ENCODE measurements at places on chromosomes 4 and X.

DNA sequence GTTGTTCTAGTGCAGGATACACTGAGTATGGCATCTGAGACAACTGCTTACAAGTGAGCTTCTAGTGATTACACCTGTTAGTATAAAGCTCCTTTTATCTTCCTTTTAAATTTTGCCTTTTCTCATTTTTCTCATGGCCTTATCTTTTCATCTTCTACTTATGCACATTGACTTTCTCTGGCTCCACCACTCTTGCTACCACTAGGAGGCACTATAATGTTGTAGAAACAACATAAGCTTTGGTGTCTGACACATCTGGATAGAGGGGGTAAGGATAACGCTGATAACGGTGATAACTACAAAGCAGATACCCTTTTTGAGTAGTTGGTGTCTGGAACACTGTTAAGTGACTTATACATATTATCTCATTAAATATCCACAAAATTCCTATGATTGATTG, 187.4 kb upstream of the TEX13C start:
- DNase-seq, result no peak

- DNase-seq, result no peak
Measured at GRCh38 chr4:100278567-100278966, 88.3 kb upstream of the DDIT4L start.

DNA sequence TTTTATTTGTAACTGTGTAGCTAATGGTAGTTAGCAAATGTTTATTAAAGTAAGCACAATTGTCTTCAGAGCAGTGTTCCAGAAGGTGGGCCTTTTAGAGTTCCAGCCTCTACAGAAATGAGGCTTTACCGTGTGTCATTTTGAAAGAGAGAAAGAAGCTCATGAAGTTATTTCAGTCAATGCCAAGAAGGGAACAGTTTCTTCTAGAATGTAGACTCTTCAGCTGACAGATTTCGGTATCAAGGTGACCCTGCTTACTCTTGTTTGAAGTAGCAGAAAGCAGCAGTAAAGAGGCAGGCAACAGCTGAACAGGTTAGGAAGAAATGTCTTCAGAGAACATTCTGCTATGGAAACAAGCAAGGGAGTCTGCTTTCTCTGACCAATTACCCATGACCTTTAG, 93.6 kb downstream of the TASL start:
- DNase-seq, result no peak

- DNase-seq, result no peak
Measured at GRCh38 chr4:183434666-183435190, 9.7 kb upstream of the CDKN2AIP start.

DNA sequence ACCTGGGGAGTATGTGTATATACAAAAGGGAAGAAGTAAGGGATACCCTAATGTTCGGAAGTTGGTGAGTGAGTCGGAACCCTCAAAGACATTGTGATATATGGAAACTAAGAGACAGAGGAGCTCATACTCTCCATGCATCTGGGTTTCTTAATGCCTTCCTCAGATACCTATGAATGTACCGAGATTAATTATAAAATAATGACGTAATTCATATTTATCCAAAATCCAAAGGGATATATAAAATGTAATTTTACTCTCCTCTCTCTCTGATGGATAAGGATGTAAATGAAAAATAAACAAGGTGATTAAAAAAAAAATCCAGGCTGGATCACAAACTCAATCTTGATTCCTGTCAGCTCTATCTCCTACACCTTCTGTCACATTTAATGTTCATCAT, 275.9 kb upstream of the FAM241A start:
- DNase-seq, result no peak

DNA sequence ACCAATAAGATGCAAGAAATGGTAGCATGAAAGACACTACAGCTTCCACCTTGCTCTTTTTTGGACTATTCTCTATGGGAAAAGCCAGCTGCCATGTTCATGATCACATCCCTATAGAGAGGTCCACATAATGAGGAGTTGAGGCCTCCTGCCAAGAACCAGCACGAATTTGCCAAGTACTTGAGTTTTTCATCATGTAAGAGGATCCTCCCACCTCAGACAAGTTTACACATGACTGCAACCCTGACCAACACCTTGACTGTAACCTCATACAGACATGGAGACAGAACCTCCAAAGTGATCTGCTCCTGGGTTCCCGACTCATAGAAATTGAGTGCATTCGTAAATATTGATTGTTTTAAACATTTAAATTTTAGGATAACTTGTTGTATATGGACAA, 135.2 kb upstream of the TSPAN5 start:
- DNase-seq, result no peak

DNA sequence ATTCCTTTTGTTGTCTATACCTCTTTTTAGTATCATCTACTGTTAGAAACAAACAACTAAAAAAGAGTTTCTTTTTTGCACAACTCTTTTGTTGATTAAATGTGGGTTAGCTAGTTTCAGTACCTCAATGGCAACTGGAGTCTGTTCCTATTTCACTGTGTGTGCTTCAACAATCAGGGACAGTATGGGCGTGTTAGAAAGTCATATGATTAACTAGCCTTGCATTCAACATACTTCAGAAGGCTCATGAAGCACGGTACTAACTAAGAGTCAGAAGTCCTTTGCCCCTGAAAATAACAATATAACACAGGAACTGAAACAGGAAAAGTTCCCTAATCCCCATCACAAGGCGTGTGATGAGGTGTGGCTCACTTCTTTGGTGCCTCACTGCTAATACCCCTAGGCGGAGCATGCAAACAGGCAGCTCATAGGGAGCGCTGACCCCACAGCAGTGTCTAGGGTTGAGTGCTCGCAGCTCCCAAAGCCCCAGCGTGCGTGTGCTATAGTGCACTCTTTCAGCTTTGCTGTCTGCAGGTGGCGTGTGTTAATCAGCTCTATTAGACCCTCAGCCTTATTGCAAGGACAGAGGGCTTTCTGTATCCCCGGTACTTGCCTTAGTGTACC, 203.1 kb upstream of the NDST3 start:
- DNase-seq, result no peak

DNA sequence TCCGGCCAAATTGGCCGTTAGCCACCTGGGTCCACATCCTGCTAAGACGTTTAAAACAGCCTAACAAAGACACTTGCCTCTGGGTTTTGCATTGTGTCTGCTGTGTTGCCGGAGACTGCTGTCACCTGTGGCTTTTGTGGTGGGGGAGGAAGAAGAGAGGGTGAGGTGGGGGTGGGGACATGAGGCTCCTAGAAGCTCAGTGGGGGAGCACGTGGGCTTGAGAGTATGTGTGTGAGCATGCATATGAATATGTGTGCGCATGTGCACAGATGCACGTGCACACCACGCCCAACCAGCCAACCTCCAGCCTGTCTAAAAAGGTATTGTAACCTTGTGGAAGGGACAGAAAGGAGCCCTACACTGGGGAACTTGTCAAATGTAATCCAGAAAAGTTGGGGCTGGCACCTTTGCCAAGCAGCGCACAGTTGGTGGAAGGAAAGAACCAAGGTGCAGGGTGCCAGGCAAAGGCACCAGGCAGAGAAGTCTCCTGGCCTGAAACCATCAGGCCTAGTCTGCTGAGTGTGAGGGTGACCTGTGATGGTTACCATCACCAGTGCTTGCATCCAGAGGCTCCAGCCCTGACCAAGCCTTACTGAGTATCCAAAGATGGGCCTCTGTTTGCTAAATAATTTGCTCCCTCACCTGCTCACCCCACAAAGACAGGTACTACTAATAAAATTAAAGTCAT, 10.1 kb upstream of the SASH3 start:
- DNase-seq, result no peak

DNA sequence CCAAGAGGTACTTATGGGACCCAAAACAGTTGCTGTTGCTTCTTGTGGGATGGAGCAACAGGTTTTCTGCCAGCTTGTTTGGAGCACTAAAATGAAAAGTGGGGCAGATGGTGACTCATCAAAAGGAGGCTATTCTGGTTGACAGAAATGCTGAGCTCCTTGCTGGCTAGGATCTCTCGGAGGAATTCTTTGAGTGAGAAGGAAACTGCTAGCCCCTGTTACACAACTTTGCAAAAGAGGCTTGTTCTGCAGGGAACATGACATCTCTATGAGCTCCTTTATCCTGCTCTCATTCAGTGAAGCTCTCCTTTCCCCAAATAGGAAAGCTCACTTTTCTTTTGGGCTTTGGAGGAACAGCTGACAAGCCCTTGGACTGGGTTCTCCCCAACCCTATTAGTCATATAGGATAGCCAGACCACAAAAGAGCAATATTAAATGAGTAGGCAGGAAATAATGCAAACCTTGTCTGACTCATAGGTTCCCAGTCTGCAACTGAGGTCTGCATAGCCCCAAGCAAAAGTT, 108.3 kb downstream of the CDS1 start:
- DNase-seq, result no peak

GRCh38 chr4:72886602-72887001, 182.9 kb downstream of the COX18 start:
- DNase-seq, result no peak

DNA sequence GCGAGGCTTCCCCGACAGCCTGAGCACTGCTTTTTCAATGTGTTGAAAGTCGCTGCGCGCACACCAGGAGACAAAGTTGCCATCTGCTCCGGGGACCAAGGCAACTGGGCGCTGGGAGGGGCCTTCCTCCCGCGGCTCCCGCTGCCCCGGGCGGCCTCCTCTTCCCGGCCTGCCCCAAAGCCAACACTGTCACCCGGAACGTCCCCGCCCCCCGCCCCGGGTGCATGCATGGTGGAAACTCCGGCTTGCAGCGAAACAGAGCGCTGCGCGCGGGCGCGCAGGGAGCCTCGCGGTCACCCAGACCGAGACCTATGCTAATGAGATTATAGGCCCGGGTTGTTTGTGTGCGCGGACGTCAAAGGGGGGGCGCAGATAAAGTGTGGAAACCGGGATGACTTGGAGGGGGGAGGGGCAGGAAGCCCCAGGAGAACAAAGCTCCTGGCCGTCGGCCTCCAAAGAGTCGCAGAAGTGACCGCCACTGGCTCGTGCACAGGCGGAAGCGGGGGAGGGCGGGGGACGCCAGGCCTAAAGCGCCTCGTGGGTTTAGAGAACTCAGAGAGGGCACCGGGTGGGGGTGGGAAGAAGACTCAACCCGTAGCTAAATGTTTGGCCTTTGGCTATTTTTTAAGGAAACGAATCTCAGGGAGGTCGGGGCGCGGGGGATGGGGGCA, 88.8 kb downstream of the BCOR start:
- DNase-seq, result no peak

DNA sequence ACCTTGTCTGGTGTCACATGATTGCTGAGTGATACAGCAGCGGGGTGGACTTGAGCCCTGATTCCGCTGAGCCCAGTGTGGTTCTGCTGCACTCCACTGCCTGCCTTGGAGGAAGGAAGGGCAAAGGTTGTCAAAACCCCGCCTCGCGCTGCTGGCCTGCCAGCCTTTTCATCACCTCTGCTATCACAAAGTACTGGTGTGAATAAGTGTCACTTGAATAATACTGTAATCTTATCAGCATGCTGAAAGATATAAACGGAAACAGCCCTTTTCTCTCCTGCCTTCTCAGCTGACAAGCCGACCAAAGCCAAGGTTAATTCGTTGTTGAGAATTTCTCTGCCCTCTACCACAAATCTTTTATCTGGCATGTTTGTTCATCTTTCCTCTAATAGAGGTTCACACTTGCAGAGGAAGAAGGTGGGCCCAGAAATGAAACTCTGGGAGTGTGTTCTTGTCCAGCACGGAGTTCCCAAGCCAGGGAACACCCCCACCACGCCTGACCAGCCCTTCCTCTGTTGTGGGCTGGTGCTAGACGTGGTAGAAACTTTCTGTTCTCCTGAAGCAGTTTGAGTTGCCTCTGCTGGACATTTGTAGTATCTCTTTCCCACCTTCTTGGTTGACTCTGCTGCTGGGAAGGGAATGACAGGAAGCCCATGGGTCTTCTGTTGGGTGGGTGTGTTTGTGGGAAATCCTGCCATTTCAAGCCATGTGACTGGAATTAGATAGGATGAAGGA, 21.5 kb downstream of the FHDC1 start:
- no peak for DNase-seq

GRCh38 chrX:15497865-15498264, 2.7 kb upstream of the BMX start:
- peak; percentile 9 for DNase-seq

DNA sequence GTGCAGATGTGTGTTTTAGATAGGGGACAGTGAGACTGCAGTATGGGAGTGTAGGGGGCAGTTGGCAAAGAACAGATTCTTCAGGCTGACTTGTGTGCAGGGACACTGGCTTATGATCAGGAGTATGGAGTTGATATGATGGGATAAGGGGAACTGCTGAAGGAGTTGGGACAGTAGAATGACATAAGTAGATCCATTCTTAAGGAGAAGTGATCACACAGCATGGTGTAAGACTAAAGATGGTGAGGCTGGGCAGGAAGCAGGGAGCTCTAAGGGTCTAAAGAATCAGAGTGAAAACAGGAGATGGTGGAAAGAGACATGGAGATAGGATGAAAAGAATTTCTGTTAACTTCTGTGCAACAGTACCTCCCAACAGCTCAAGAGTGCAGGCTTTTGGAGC, 70.7 kb downstream of the REELD1 start:
- no peak for DNase-seq

GRCh38 chr4:96691521-96691920, 851.6 kb downstream of the PDHA2 start:
- no peak for DNase-seq

- DNase-seq, result no peak
Measured at GRCh38 chrX:40912166-40912565, 173.1 kb upstream of the USP9X start.

GRCh38 chrX:43065978-43066377, 288.0 kb upstream of the PPP1R2C start:
- no peak for DNase-seq

- DNase-seq, result no peak
Measured at GRCh38 chr4:26503427-26503826, 13.1 kb upstream of the CCKAR start.

DNA sequence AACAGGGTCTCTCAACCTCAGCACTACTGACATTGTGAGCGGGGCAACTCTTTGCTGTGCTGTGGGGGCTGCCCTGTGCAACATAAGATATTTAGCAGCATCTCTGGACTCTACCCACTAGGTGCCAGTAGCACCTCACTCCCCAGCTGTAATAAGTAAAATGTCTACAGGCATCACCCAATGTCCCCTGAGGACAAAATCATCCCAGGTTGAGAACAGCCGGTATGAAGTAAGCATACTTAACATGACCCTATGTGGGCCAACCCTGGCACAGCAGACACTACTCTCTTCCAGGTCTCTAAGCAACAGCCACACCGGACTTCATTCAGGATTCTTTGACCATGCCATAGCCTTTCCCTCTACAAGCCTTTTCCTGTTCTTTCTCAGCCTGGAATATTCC, 10.5 kb upstream of the MGST2 start:
- DNase-seq, result no peak

DNA sequence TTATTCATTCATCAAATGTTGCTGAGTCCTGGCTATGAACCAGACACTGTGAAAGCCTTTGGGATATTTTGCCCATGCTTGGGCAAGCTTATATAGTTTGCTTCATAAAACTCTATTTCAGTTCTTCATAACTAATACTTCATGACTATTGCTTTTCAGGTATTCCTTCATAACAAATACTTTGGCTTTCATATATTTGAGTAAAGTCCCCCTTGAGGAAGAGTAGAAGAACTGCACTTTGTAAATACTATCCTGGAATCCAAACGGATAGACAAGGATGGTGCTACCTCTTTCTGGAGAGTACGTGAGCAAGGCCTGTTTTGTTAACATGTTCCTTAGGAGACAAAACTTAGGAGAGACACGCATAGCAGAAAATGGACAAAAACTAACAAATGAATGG, 1.7 kb upstream of the AFP start:
- DNase-seq, result no peak

GRCh38 chr4:165686756-165687155, 186.3 kb upstream of the TLL1 start:
- DNase-seq, result no peak

Data from stimulated activated CD8-positive, alpha-beta memory T cell treated with anti-CD3 and anti-CD28 coated beads, Interleukin-7, amount 100 ng/mL, for 1 hour (primary cell).